Stimulated activated CD8-positive, alpha-beta memory T cell treated with anti-CD3 and anti-CD28 coated beads, Interleukin-7, amount 100 ng/mL, for 48 hours (primary cell): ENCODE measurements at places on chromosomes 6 and 20.

GRCh38 chr20:57396212-57396983 is 5.2 kb downstream of the RBM38 start:
- no peak for DNase-seq

DNA sequence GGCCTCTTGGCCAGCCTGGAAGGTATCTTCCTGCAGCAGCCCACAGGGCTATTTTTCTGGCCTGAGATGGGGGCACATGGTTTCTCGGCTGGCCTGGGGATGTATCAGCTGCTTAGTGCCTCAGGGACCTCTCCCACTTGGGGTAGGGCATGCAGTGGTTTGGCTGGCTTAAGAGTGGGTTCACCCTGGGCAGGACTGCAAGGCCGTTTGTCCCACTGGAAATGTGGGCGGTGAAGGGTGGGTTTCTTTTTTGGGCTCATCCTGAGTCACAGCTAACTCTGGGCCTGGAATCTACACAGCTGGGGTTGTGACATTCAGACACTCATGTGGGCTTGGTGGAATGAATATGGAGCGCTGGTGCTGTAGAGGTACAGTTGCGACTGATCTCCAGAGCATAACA is 62.0 kb downstream of the CDH26 start:
- no peak for DNase-seq

GRCh38 chr6:14758421-14759081 is 487.3 kb upstream of the JARID2 start:
- DNase-seq = no peak

DNA sequence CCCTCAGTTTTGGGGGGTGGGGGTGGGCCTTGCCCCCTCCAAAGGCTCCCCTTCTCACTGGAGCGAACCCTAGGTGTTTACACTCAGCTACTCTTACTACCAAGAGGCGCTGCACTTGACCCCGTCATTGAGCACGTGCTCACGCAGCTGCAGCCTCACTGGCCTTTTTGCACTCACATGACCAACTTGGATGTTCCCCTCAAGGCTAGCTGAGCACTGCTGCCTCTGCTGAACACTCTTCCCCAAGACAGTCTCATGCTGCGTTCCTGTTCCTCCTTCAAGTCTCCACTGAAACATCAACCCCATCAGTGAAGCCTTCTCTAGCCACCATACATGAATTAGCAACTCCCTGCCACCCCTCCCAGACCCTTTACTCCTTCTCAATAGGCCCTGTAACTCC is 4.0 kb downstream of the SOD2 start:
- DNase-seq = no peak

DNA sequence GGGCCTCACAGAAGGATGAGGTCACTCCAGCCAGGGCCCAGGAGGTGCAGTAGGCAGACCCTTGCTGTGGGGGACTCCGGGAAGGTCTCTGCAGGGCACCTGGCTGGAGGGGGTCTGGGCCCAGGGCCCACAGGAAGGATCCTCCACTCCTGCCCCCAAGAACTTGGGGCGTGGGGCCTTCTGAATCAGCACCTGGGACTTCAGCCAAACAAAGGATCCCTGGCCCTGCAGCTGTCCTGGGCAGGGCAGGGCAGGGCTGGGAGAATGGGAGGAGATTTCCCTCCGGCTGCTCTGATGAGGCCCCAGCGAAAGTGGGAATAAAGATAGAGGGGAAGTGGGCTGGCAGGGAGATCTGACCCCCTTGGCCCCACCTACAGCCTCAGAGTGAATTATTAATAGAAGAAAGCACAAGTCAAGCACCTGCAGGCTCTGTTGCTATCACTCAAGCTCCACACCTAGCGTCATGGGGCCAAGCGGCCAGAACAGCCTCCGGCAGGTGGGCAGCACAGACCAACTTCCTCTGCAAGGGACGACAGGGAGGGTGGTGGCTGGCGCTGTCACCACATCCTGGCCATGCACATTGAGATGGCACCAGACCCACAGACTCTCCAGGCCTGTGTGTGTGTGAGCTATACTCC is 61.6 kb upstream of the MRPS10 start:
- peak; percentile 25 for DNase-seq

DNA sequence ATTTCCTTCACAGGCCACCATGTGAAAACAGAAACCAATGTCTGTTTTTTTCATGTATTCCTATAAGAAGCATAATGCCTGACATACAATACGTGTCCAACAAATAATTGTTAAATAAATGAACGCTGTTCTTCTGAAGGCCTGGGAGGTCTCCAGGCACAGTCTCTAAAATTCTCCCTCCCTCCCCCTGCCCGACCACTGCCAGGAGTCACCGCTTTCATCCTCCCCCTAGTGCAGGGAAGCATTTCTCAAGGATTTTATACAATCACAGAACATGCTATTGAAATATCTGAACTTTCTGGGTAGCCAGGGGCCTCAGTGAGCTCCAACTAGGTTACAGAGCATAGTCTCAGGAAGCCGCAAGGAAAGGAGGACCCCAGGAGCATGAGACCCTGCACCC is 95.3 kb downstream of the ZNF217 start:
- DNase-seq = no peak

DNA sequence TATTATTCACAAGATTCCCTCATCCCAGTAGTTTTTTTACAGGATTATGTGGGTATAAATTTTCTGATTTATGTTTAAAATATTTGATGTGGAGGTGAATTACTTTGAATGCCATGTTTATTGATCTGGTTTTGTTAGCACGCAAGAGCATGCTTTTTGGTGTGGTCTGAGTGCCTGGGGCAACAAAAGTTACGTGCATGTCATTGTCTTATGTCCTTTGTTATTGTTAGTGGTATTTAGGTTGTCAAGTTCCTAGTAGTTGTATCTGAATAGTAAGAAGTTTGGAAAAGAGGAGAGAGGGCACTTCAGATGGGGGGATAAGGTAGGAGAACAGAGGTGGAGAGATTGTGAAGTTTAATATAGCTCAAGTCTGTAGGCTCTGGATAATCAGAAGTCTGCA is 95.0 kb downstream of the ATRN start:
- no peak for DNase-seq
